ENCODE measurements at places on chromosomes 6 and 20.

DNA sequence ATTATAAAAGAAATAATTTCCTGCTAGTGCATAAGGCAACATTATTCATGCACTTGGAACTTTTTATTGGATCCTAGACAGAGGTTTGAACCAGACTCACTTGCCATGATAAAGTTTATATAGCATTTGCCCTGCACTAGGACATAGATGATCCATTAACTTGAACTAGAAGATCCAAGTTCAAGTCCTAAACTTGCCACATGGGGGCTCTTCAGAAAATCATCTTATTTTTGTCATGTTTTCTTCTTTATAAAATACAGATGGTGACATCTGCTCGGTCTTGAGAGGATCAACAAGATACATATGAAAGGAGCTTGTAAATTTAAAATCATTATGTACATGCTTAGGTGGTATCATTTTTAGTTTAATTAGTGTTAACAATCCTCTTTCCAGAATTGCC, 94.5 kb downstream of the SIM1 start:
- no peak for DNase-seq

DNA sequence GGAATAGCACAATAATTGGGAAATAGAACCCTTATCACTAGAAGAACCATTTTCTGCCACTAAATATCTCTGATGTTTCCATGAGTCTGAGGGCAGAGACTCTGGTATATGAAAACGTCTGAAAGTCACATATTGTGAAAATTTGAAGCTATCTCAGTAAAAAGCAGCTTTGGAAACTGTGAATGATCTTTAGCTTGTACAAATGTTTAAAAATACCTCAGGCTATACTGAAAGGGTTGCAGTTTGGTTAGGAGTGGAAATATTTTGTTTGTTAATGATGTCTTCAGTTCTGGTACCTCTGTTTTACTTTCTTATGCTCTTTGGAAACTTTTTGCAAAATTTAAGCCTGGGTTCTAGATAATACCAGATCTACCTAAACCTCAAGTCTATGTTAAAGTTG, 135.0 kb downstream of the SLC16A10 start:
- no peak for DNase-seq

DNA sequence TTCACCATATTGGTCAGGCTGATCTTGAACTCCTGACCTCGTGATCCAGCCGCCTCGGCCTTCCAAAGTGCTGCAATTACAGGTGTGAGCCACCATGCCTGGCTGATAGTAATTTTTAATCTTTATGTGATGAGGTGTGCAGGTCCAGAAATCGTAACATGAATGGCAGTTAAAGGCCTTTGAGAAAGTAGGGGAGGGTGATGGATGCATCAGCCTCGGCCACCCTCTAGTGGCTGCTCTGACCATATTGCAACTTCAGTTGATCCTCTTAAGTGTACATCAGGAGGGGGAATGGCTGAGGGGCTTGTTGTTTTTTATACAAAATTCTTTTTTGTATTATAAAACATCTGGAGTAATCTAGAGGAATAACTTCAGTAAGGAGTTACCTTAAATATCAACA, 193.0 kb downstream of the ZFAND3 start:
- DNase-seq, result no peak

DNA sequence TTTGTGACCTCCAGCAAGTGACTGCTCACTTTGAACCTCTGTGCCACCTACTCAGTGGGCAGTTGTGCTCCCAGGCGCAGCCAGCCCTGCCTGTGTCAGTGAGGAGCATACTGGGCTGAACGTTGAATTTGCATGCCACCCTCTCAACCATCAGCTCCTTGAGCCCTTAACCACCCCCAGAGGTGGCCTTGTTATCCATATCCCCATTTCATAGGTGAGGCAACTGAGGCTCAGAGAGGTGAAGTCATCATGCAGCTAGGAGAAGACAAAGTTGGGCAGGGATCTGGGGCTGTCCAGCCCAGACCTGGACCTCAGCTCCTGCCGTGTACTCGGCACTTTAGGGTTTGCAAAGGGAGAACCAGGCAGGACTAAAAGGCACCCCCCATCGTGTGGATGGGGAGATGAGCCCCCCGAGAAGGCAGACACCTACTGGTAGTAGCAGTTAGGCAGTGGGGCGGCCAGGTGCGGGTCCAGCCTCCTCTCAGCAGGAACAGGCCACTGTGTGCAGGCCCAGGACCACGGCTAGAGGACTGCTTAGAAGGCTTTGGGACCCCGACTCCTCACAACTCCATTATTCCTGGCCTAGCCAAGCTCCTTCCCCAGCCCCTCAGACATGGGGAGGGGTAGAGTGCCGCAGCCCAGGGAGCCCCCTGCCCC, 100.8 kb upstream of the MYL9 start:
- DNase-seq, result no peak

- DNase-seq, result no peak
Measured at GRCh38 chr6:106446287-106446885, 85.9 kb downstream of the CRYBG1 start.

DNA sequence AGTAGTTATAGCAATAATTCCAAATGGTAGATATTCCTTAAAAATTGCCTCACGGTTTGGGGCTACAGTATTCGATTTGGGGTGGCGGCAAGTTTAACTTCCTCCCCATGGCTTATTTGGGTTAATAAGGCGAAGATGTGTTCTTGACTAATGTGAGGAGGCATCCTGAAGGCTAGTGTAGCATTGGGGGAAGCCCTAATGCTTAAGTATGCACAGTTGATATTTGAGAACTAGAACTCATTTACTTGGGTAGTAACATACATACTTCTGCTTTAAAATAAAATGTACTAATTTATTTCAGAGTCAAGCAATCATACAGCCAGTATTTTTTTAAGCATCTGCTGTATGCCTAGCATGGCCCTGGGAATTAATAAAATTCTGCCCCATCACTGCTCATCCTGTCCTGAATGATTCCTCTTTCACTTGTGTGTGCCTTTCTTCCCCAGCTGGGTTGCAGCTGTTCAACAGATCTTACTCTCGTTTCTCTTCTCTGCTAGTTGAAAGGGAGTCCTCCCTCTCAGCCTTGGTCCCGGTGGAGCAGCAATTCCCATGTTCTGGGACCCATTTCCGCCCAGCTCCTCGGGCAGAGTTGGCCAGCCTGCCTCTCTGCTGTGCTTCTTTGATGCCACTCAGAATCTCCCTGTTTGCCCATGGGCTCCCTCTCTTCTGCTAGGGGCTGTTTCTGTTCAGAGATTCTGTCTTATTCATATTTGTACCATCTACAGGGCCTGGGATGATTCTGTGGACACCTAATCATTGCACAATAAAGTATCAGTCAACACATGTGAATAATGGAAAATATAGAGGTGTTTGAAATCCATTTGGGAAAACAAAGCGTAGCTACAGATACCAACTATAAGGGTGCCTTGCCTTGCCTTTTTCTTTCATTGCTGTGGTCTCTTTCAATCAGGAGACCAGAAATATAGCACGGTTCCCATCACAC, 104.8 kb downstream of the ARID1B start:
- DNase-seq, result no peak

DNA sequence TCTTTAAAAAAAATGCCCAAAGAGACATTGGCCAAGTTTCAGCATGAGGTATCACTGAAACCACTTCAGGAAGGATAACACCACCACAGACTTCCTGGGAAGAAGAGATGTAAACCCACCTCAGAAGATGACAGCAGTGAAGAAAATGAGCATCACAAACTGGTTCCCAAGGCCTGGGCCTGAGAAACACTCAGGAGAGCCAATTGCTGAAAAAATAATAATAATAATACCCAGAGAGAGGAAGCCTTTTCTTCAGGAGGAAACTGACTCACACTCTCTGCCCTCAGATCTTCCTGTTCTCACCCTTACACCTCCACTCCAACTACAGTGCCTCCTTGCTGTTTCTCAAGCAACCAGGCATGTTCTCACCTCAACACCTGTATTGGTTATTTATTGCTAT, 68.1 kb upstream of the MAFB start:
- no peak for DNase-seq

GRCh38 chr6:166988674-166989201, 10.5 kb upstream of the CEP43 start:
- DNase-seq, result no peak

- no peak for DNase-seq
Measured at GRCh38 chr6:44696099-44696498, 308.6 kb downstream of the CDC5L start.

DNA sequence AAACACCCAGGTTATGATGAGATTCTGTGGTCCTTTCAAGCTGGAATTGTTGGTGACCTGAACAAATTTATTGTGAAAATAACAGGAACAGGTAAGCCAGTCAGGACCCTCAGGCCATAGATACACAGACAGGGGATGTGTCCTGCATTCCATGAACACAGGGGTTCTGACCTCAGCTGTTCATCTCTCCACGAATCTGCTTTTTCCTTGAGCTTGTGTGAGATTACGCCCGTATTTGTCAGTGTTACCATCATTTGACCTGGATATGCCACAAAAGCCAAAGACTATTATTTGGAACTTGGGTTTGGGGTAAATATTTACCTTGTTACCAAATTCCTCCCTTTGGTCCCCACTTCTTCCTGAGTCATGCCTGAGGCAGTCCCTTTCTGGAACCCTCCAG, 288.9 kb downstream of the PREX1 start:
- no peak for DNase-seq

- DNase-seq, result no peak
Measured at GRCh38 chr6:157634546-157634945, 188.5 kb upstream of the SNX9 start.

DNA sequence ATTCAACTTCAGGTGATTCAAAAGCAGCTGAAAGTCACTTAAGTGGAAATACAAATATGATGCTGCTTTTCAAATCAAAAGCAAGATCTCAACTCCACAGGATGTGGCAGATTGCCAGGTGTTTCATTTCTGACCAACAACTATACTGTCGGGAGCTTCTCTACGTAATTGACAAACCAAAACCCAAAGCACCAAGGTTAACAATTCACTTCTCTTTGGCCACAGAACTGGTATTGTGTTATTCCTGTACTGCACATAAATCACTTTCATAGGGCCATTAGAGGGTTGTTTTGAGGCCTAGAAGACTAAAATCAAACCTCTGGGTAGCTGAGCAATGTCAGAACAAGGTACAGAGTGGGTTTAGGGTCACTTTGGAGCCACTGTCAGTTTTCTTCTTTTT, 169.7 kb downstream of the HAO1 start:
- DNase-seq, result peak; percentile 72

DNA sequence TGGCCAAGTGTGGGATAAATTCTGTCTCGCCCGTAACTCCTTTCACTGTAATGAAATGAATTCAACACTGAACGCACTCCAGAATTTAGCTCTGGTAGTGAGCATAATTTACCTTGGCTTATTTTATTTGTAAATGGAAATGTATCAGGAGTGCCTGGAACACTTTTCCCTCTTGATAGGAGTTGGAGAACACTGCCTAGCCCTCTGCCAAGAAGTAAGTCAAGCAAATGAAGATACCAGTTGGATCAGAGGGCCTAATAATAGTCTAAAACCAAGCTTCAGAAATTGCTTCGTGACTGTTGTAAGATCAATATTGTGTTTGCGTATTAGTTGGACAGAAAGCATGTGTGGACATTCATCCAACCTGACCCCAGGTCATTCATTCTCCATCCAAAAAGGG, 64.6 kb upstream of the TPD52L1 start:
- DNase-seq, result no peak

DNA sequence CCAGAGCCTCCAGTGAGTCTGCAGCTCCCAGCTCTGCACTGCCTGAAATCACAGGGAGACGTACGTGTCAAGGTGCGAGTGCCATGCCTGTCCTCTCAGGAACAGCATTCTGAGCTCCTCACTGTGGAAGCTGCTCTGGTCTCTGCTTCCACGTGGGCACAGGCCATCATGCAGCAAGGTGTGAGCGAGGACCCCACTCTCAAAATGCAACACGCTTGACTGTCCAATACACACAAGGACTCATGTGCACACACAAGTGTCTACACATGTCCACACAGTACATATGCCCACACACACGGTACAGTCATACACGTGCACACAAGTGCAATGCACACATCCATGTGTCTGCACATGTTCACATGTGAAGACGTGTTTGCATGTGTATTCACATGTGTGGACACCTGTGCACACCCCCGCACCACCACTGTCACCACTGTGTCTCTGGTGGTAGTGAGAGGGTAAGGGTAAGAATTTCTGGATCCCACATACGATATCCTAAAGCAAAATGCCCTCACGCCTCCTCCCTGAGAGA, 260.5 kb downstream of the DLL1 start:
- DNase-seq, result no peak

DNA sequence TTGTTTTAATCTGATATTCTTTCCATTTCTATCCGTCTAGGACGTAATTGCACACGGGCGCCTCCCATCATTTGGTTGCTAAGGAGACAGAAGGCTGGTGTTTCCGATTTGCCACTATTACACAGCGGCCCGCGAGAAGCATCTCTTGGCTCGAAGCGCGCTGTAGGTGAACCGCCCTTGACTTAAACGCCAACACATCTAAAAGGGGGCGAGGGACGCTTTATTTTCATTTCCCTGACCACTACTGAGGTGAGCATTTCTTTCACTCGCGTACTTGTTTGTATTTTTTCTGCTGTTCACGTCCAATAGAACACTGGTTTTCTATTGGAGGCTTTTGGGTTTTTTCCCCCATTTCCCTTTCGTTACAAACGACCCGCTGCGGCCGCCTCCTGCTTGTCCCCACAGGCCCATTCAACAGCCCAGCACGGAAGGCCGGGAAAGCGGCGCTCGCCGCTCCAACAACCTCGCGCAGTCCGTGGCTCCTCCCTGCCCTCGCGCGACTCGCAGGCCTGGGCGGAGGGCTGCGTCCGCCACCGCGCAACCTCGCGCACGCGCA, 505 bp upstream of the WRNIP1 start:
- DNase-seq, result no peak

DNA sequence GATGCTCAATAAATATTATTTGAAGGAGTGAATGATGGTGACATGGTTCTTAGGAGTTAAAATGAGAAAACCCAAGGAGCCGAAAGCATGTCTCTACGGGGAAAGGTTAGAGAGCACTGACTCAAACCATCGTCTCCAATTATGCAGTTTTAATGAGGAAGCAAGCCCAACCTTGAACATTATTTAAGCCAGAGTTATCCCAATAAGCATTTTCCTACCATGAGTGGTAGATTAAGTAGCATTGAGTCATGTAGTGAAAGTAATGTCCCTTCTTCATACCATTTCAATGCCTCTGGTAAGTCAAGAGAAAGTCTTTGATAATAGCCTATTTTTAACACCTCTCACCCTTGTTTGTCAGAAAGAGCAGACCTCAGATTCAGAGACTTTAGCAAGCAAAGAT, 13.5 kb downstream of the TSHZ2 start:
- DNase-seq, result no peak

All from NCI-H1092 (cell line).